ENCODE measurements at places on chromosomes 4 and X.
A peak's percentile ranks its signal among the peaks of the same experiment; 100 is the strongest.

- DNase-seq = peak; percentile 0
Observed at GRCh38 chr4:86594559-86595425, 677 bp downstream of the PTPN13 start.

DNA sequence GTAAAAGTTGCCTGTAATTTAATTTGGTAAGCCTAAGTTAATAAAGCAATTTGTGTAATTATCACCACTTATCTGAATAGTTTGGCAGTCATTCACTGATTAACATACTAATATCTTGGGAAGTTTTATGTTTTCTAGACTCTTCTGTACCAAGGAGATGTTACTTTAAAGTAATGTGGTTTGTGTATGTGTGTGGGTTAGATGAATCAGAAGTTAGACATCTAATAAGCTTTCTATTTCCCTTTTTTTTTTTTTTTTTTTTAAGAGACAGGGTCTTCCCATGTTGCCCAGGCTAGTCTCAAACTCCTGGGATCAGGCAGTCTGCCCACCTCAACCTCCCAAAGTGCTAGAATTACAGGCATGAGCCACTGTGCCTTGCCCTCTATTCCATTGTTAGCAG is 5.3 kb downstream of the SLAIN2 start:
- no peak for DNase-seq

GRCh38 chr4:136306361-136306760 is 1225.9 kb downstream of the PCDH18 start:
- no peak for DNase-seq

- DNase-seq = no peak
Observed at GRCh38 chrX:29535212-29536162, 679.9 kb upstream of the MAGEB2 start.

GRCh38 chr4:65668201-65669089 is 1.8 kb downstream of the EPHA5 start:
- no peak for DNase-seq

- no peak for DNase-seq
Observed at GRCh38 chr4:55637272-55637820, 1.2 kb upstream of the NMU start.
